ENCODE measurements at places on chromosomes 13 and 19.
A peak's percentile ranks its signal among the peaks of the same experiment; 100 is the strongest.

DNA sequence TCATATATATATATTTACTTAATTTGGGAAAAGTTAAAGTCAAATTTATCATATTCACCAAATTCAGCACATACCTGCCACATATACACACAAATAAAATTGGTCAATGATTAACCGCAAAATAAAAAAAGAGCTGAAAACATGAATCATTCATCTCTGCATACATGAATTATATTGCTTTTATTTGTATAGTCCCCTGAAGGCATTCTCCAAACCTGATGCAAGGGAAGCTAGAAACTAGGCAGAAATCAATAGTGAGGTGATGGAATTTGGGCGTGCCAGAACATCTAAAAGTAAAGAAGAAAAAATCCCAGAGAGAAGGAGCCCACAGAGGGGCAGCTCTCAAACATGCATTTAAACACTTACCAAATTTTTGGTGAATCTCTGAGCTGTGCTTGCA is 60.1 kb downstream of the UFM1 start:
- DNase-seq, result no peak

DNA sequence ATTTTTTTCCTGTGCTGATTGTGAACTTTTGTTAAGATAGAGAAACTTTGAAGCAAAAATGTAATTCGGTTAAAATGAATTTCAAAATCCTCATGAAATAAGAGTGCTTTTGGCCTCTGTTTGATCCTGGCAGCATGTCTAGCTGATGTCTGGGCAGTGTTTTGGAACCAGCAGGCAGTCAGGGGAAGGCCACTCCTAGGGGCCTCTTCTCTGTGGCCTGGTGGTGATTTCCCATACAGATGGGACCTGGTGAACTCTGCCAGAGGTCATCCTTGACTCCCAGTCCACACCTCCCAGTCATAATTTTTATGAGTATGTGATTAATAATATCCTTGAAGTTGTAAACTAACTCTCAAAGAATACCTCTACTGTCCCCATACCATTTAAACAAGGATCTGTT is 226.6 kb downstream of the PCCA start:
- no peak for DNase-seq

DNA sequence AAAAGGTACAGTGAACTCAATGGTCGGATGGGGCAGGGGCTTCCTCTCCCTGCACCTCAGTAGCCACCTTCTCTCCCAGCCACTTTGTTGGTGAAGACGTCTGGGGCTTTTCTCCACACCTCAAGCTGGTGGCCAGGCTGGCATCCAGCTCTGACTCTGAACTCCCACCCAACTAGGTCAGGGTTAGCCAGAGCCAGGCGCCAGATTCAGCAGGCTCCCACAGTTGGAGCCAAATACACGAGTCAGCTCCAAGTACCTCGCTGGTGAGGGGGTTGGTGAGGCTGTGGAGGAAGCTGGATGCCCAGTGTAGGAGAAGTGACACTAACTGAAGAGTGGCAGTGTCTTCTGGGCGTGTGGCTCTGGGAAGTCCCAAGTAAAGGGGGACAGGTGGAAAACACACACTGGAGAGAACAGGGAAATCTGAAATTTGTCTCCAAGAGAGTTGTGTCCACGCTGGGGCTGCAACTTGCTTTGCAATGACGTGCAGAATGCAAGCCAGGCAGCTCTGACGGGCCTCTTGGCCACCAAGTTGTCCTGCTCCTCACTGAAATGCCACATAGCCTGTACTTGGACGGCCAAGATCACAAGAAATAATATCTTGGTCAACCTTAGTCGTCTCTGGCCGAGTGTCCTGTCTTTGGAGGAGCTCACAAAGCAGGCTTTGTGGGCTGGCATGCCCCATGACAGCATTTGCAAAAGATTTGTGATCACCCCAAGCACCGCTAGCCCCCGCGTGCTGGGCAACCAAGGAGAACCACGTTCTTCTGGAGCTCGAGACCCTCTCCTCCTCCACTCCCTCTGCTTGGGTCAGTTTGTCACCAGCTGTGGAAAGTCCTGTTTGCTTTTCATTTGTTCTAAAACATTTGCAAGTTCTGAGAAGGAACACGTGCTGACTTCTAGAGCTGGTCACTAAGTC is 18.1 kb downstream of the SLC7A1 start:
- no peak for DNase-seq

- DNase-seq, result no peak
Measured at GRCh38 chr13:61255040-61255796, 160.4 kb downstream of the PCDH20 start.

DNA sequence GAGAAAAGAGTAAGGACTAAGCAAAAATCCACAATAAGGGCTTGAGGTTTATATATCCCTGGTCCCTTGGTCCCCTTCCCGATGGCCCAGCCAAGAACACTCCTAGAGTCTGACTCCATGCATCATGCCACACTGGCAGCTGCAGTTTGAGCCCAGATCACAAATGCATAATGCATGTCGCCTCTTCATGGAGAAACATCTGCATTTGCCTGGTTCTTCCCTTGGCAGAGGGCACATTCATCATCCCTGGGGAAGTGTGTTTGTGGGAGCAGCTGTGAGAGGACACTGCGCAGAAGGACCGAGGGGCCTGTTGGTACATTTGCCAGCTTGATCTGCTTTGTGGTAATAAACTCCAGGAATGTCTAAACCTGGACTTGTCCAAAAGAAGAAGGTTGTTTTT is 731.8 kb downstream of the FGF9 start:
- no peak for DNase-seq

DNA sequence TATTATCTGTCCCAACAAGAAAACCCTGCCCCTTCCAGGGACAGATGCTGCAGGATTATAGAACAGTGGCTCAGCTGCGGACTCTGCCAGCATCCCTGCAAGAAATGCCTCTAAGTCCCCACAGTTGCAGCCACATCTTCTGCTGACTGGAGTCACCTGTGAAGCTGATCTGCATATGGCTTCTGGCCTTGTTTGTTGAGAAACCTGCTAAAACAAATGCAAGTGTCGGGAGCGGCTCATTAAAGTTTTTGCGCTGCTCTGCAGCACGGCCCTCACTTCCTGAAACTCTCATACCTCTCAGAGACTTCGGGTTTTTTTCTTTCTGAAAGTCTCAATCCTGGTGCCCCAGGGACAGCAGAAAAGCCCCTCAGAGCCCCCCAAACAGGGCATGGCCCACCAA is 725.0 kb downstream of the UQCRFS1 start:
- no peak for DNase-seq

GRCh38 chr19:29119590-29119989 is 93.4 kb downstream of the UQCRFS1 start:
- DNase-seq, result no peak

GRCh38 chr13:21063031-21063430 is 1.6 kb upstream of the LATS2 start:
- DNase-seq, result no peak

DNA sequence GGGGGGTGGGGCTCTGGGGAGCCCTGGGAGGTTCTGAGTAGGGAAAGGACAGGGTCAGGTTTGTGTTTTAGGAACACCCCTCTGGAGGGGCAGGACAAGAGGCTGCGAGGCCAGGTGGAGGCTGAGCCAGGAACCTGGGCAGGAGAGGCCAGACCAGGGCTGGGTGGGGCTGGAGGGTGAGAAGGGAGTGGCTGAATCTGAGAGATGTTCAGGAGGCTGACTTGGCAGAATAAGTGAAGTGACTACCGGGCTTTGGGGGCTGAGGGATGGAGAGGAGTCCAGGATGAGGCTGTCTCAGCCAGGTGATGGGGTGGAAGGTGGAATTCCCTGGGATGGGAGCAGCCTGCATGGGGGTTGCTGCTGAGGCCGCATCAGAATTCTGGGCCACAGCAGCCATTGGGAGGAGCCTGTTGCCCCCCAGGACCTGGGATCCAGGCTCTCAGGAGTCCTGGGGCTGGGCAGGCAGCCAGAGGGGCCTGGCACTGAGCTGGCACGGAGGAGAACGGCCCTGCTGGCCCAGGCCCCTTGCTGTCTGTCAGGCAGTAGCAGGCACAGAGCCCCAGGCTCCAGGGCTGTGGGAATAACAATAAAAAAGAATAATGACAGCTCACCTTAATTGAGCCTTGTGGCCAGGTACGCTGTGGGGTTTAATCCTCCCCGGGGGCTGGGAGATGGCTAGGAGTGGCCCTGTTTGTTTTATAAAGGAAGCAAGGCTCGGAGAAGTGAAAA is 3.3 kb downstream of the PPP5C start:
- DNase-seq, result peak; percentile 47

- no peak for DNase-seq
Measured at GRCh38 chr19:5621311-5621944, 1.1 kb downstream of the SAFB2 start.

DNA sequence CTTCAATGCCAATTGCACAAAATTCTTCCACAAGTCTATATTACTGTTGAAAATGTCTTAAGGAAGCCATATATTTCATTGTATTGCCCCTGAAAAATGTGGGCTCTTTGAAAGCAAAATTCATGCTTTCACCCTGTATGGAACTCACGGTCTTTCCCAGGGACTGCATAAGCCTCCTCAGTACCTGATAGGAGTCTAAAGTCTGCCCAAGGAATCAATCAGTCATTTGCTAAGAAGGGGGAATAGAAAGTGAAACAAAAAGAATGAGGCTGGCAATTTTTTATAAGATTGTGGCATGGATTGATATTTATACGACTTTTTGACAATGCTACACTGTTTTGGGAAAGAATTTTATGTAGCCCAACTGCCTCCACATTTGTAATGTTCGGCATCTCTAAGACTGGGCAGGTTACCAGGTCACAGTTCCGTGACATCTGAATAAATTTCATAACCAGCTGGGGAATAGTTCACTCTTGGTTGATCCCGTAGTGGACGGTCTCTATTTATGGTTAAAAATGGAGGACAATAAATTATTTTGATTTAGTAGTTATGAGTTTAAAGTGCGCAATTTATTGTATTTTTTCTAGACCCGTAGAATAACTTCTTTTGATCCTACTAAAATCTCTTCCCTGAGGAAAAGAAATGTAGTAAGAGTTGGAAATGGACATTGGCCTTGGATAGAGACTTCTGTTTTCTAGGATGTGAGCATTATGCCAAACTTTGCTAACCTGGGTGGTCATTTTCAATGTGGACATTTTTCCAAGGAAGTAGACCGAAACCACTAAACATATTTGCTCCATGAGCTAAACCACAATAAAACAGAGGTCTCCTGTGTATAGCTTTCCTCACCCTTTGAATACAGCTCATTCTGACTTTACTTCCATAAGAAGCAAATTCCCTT is 1585.4 kb downstream of the EFNB2 start:
- no peak for DNase-seq

DNA sequence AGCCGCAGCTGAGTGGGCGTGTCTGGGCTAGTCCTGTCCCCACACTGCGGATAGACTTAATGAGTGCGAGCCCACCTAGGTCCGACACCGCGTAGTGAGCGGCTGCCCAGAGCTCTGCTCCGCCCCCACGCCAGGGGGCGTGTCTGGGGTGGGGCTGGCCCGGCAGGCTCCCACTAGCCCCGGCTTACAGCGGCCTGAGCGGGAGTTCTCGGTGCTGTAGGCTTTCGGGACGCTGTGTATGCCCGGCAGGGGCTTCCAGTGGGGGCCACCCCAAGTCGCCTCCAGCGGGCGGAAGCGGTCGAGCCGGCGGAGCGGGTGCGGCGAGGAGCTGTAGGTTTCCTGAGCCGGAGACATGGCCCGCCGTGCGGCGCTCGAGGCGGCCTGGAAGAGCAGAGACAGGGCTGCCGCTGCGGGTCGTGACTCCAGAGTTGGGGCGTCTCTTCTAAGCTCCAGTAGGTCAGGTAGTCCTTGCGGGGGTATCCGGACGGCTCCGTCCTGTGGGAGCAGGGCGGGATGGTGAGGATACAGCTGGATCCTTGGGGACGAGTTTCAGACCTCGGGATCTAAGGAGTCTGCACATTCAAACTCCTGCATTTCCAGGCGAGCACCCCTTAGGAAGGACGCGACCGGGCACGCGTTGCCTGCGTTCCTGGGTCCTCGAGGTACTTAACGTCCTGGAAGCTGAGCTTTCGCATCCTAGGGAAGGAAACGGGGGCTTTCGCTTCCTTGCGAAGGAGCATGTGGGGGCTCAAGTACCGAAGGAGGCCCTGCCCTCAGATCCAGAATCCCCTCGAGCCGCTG is 1.2 kb downstream of the CGB7 start:
- peak; percentile 42 for DNase-seq

All from activated CD4-positive, alpha-beta T cell treated with anti-CD3 and anti-CD28 coated beads, Interleukin-10, Interleukin-2, amounts not matched to agents 100 ng/mL and 50 ng/mL, durations not matched to agents 16 hours and 8 hours (primary cell).